ENCODE measurements at places on chromosomes 7 and 10.

DNA sequence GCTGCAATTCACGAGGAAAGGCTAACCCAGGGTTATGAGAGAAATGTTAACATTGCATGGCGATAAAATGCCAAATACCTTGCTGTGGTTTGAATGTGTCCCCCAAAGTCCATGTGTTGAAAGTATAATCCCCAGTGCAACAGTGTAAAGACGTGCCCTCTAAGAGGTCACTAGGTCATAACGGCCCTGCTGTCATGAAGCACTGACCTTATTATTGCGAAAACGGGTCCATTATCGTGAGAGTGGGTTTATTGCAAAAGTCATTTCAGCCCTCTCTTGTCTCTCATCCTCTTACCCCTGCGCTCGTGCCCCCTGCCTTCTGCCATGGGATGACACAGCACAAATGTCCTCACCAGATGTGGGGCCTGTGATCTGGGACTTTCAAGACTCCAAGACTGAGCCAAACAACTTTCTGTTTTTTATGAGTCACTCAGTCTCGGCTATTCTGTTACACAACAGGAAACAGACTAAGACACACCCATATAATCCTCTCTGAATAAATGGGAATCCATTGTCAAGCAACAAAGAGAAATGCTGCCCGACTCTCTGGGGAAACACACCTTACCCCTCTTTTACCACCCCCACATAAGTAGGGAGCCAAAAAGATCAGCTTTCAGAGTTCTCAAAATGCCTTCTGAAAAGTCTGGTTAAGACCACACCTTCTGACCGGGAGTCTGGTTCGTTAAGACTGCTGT lies 73.1 kb upstream of the UCN3 start:
- peak; percentile 55 for DNase-seq

DNA sequence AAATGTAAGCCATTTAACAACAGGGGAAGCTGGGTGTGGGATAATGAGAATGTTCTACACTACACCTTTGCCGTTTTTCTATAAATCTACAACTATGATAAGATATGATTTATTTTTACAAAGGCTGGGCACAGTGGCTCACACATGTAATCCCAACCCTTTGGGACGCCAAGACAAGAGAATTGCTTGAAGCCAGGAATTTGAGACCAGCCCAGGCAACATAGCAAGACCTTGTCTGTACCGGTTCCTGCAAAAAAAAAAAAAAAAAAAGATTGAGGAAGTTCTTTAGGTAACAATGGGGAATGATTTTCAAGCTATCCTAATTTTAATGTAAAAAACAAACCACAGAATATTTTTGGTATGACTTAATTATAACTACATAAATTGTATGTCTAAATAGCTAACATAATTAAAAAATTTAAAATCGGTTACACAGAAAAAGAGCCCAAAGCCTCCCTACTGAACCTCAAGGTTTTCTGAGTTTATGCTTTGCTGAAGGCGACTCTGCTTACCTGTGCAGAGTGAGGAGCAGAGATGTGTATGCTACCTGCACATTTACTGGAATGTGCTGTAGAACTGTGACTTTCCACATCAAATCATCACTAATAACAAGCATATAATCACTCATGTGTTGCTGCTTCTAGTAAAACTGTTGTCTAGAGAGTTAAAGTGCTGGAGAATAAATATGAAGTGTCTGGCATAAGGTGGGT lies 163.4 kb downstream of the ATE1 start:
- no peak for DNase-seq

- no peak for DNase-seq
These were observed 74.5 kb downstream of the DIP2C start for GRCh38 chr10:614790-615582.

GRCh38 chr7:85172530-85172941 lies 14.3 kb downstream of the SEMA3D start:
- peak; percentile 36 for DNase-seq

GRCh38 chr10:127618797-127619196 lies 69.7 kb downstream of the NPS start:
- no peak for DNase-seq

- DNase-seq, result no peak
These were observed 582.9 kb upstream of the ANKRD30A start for GRCh38 chr10:36542493-36542892.

DNA sequence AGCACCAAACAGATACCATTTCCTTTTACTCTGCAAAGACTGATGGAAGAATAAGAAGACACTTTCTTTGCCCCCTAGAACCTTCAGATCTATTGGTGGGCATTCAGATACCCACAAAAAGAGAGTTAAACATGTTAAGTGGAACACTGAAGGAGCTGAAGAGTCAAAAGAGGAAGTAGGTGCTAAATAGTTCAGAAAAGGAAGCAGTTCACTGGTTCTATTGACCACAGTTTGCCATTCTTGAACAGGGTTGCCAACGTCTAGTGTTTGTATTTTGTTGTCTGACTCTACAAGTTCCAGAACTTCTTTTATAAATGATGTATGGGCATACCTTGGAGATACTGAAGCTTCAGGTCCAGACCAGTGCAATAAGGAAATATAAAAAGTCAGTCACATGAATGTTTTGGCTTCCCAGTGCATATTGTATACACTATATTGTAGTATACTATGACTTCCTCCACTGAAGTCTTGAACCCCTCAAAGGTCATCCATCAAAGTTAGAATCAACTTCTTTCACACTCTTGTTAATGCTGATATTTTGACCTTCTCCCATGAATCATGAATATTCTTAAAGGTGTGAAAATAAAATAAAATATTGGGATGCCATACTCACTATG lies 47.5 kb upstream of the AGR3 start:
- DNase-seq, result no peak

GRCh38 chr7:47818796-47819606 lies 129.3 kb downstream of the PKD1L1 start:
- DNase-seq, result peak; percentile 33

- no peak for DNase-seq
These were observed 63.1 kb downstream of the ZNRF2 start for GRCh38 chr7:30347226-30348082.

- peak; percentile 52 for DNase-seq
These were observed 48.8 kb downstream of the DLD start for GRCh38 chr7:107939573-107940489.

DNA sequence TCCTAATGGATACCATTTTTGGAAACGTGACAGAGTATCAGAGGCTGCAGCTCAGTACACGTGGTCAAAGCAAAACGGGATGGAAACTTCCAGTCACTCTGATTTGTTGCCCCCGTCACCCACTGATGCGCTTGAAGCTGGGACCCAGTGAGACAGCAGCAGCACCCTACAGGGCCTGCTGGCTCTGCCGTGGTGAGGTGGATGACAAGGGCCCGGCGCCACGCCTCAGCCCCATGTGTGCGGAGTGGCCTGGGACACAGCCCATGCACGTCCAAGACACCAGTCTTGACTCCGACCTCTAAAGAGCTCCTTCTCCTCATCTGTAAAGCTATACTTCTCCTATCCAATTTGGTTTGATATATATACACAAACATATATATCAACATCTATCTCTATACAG lies 39.0 kb downstream of the CLEC2L start:
- DNase-seq, result no peak

GRCh38 chr7:85125651-85126131 lies 61.2 kb downstream of the SEMA3D start:
- no peak for DNase-seq

DNA sequence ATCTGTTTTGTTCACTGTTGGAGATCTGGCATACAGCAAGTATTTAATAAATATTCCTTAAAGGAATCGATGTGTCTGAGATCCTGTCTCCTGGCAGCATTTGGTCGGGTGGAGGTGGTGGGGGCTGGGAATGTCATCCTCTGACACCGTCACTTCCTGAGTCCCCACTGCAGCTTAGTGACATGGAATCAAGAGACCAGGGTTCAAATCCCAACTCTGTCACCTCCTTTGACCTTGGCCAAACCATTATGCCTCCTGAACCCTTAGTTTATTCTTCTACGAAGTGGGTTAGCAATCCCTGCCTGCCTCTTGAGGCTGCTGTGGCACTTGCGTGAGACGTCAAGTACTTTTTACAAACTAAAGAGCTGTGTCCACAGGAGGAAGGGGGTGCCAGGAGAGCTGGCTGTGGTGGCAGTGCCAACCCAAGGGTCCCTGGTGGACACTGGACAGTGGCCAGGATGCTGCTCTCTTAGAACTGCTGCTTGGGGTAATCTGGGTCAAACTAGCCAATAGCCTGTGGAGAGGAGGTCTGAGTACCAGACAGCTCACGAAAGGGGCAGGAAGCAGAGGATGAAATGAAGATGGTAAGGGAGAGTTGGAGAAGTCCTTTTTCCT lies 8.0 kb upstream of the ZMIZ1 start:
- DNase-seq, result no peak

DNA sequence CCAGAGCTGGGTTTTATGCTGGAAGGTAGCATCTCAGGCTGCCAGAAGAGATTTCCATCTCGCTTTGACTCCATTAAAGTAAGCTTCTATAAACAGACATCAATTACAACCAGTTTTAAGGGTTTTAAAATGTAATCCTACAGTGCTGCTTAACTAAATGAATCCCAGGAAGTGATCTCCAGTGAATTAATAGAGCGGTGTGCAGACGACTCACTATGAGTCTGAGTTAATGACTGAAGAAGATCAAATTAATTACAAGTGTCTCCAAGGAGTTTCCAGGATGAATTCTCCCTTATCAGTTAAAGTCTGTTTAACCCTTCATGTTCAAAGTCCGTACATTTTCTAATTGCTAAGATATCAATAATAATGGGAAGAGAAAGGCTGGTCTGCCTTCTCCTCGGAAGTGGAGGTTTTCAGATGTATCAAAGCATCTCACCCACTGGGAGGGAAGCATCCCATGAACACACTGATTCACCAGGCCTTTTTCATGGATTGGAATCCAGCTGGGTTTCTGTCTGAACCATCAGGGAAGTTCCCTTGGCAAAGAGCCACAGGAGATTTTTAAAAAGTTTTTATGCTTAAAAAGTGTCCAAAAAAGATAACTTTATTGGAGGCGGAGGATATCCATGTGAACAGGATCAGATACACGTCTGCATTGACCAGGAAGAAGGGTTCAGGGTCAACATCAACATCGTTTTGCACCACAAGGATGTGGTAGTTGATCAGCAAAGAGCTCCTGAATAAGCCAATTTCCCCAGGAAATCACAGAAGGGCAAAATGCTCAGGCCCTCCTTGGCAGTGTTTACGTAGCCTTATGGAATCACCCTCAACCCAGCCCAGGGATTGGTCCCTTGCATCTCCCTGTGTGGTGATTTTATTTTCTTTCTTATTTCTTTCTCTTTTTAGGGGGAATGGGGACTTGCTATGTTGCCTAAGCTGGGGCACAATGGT lies 288.2 kb downstream of the POU6F2 start:
- DNase-seq, result no peak

GRCh38 chr10:125144693-125145623 lies 15.4 kb downstream of the CTBP2 start:
- DNase-seq, result no peak

- DNase-seq, result no peak
These were observed 9.9 kb downstream of the ANTXRL start for GRCh38 chr10:46296641-46297141.

GRCh38 chr10:48523212-48523819 lies 81.6 kb downstream of the ARHGAP22 start:
- DNase-seq, result peak; percentile 58

DNA sequence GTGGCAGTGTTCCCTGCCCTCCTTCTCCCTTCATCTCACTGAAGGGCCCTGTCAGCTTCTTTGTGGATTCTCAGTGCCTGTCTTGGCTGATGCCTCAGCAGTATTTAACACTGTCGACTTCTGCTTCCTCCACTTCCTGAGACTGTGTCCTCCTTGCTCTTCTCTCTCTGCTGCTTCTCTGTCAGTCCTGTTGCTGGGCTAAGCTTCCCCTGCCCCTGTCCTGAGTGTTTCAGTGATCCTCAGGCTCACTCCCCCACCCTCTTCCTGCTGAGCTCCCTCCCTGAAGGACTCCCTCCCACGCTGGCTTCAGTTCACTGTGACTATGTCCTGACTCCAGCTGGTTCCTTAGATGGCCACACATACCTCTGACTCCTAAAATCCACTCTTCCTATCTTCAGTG lies 64.9 kb downstream of the CREM start:
- DNase-seq, result no peak
